ENCODE measurements at places on chromosomes 2 and 18.

- DNase-seq: no peak
Measured at GRCh38 chr2:232420463-232421188, 14.0 kb downstream of the ALPG start.

DNA sequence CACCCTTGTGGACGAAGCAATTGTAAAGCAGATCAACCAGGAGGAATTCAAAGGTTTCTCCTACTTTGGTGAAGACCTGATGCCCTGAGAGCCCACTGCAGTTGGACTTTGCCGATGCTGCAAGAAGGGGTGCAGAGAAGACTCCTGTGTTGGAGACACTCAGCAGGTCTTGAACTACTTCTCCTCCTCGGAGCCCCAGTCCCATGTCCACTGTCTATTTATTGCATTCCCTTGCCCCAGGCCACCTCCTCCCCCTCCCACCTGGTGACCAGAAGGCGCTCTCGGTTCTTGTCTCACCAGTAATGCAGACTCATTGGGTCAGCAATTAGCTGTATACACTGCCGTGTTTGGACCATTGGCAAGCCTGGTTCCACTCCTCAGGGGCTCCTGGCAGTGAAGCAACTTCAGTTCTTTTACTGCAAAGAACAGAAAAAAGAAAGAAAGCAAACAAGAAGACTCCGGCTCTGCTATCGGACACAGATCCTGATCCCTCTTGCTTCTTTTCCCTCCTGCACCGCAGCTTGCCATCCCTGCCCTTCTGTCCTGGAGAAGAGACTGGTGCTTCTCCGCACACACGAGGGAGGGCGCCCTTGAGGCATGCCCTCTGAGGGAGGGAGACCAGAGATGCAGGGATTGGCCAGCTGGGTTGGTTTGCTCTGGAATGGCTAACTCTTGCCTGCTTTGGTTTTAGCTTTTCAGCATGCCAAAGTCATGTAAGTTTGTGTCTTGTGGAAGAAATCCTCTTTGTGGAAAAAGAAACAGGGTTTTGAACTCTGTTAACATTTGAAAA, 112.2 kb upstream of the EPAS1 start:
- no peak for DNase-seq

GRCh38 chr2:152546230-152546837, 170.9 kb downstream of the PRPF40A start:
- DNase-seq: no peak

GRCh38 chr2:125444106-125444505, 1211.9 kb upstream of the GYPC start:
- DNase-seq: no peak

- DNase-seq: no peak
Measured at GRCh38 chr2:131646669-131647297, 119.1 kb downstream of the CCDC74A start.

DNA sequence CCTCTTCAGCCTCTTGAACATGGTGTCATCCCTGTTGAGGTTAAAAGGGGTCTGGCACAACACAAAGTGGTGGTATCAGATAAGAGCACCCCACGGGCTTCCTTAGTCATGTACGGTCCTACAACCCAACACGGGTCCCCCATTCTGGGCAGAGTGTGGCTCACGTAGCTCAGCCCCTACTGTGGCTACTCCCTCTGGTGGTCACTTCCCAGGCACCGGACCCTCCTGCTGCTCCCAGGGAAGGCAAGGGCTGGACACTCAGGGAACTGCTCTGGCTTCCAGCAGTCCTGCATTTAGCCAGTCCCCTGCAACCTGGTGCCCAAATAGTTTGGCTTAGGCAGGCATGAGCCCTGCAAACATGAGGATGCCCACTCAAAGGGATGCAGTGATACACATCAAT, 58.6 kb downstream of the GALNT14 start:
- DNase-seq: no peak

GRCh38 chr18:74342416-74343043, 26.9 kb downstream of the C18orf63 start:
- no peak for DNase-seq

DNA sequence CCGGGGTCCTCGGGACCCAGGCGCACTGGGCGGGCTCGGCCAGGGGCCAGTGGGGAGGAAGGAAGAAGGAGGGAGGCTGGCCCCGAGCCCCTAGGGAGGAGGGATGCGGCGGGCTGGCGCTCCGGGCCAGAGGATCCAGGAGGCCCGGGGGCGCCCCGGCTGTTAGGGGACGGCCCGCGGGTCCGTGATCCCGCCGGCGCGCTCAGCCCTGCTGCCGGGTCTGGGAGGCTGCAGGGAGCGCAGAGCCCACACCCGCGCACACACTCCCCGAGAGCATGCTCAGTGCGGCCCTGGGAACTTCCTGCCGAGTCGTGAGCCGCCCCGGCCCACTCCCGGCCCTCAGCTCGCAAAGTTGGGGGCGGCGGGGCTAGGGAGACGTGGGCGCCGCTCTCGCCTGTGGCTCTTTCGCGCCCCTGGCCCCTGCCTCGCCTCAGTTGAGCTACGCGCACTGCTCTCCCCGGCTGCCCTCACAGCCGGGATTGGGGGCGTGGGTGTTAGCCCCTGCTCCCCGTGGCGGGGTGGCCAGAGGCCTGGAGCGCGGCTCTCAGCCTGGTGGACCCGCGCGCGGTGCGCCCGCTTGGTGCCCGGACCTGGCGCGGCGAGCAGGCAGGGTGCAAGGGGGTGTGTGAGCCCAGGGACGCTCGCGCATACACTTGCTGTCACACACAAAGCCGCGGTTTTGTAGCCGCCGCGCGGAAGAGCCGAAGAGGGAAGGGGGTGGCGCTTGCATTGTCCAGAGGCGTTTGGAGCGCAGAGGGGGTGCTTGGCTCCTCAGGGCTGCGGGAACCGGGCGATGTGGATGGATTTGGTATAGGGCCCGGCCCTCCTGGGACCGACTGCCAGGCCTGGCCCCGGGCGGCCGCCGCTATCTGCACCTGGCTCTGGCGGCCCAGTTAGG, 132.9 kb upstream of the MGAT5 start:
- no peak for DNase-seq

- no peak for DNase-seq
Measured at GRCh38 chr2:170313992-170314348, 136.0 kb downstream of the MYO3B start.
